ENCODE measurements at places on chromosomes 7 and 10. TPM values are rescaled to one million over a fixed set of nuclear protein-coding genes. Genes with fewer than 3 reads are reported as not detected.

DNA sequence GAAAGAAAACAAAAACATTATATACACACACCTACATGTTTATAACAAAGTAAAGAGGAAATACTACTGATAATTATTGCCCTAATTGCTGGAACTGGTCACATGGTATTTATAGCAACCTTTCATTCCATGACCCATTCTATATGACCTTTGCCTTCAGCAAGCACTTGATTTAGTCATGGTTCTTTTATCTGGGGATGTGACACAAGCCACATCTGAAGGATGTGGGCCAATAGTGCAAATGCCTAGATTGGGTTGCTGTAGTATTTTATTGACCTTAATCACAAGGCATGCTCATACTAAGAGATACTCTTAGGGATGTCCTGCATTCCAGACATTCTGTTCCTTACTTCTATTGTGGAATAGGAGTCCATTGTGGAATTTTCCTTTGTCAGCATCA is 723.5 kb upstream of the POM121L12 start:
- H3K4me1 ChIP-seq, result no peaks in the 10 kb centered on the region
- H3K27me3 ChIP-seq, result no peaks in the 10 kb centered on the region
- no peak for DNase-seq
- H3K36me3 ChIP-seq, result no peaks in the 10 kb centered on the region

The HMX2 gene
- total RNA-seq, result not detected

The RFC2 gene
- 21.3 TPM for total RNA-seq

The PDZD7 gene
- total RNA-seq, result 0.21 TPM

The FAM237B gene
- total RNA-seq, result not detected

DNA sequence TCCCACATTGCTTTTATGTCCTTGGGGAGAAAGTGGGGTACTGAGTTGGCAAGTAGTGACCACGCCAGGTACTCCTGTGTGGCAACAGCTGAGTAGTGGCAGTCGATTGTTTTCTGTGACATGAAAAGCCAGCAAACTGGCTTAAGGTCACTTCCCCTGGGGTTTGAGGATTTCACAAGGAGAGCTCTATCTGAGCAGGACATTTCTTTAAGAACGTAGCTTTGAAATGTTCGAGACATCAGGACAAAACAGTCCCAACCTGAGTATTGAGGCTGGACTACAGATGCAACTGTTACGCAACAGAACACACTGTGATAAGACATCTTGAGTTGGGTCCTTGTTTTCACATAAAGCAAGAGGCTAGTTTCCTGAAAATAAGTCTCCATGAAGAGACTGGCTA is 146.7 kb upstream of the KLF14 start:
- DNase-seq, result no peak
- no peak overlapping the region for H3K4me3 ChIP-seq
- H3K4me1 ChIP-seq, result peaks cover 37% of the 10 kb centered on the region
- no peak overlapping the region for H3K27ac ChIP-seq

Data from right lobe of liver (tissue), 6 donors.